ENCODE measurements at places on chromosomes 16 and 17.

DNA sequence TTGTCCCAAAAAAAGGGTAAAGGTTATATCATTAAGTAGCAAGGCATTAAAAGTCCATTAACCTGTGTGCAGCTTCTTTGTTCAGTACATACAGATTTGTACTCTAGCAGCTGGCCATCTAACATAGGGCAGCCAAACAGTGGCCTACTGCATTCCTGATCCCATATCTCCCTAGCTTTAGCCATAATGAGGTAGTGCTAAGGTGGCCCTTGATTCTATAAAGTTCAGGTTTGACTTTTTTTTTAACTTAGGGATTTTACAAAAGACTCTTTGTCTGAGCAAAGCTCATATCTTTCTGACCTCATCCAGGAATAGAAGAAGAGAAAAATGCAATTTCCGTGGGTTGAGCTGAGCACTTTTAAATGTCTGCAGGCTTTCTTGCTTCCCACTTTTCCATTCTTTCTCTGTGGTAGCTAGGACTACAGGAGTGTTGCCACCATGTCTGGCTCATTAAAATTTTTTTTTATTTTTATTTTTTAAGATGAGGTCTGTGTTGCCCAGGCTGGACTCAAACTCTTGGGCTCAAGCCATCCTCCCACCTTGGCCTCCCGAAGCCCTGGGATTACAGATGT, 19.5 kb upstream of the CDC6 start:
- no peak for DNase-seq

DNA sequence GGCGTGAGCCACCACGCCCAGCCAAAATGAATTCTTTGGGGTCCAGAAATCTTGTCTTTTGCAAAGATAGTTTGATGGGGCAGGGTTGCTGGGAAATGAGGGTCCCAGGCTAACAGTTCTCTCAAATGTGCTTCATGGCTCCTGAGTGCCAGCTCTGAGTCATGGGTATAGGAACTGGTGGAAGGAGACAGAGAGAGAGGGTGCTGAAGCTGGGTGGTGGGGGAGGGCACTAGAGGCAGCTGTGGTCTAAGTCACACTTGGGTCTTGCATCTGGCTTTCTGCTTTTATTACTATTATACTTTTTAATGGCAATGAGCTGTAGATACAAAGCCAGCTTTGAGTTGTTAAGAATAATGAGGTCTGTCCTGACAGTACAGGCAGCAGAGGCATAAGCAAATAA, 54.6 kb downstream of the PRKCA start:
- DNase-seq, result no peak

GRCh38 chr17:17228521-17229279, 8.3 kb downstream of the FLCN start:
- DNase-seq, result no peak

DNA sequence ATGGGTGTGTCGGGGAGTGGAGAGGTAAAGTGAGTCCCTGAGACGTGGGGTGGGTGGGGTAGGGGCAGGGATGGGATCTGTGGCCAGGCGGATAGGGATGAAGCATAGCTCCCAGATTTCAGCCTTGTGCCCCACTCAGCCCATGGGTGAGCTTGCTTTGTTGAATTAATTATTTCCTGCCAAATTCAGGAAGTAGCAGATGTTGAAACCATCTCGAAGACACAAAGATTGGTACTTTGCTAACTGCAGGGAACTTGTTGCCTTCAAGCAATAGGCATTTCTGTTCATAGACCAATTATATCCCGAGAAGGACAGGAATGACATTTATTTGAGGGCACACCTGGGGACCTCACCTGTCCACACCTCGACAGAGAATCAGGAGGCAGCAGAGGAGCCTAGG, 11.0 kb upstream of the C16orf74 start:
- DNase-seq, result no peak

GRCh38 chr17:74528491-74529199, 2.6 kb downstream of the CD300LB start:
- DNase-seq, result no peak

GRCh38 chr17:64008346-64008745, 10.2 kb downstream of the PRR29 start:
- DNase-seq, result no peak

DNA sequence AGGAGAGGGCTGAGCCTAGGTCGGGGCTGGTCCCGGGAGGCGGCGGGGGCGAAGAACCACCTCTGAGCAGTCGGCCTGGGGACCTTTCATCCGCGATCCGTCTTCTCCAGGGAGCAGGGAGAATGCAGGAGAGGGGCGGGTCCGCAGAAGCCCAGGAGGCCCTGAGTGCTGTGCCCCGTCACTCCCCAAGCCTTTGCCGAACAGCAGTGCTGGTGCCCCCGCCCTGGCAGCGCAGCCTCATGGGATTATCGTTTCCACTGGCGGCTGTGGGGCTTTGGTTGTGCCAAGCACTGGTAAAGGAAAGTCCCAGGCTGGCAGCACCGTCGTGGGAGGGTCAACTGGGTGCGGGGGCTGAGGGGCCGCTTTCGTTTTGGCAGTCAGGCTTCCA, 631 bp downstream of the TBL3 start:
- DNase-seq, result no peak

GRCh38 chr17:2945299-2945698, 118.1 kb downstream of the OR1D5 start:
- no peak for DNase-seq

GRCh38 chr17:74353446-74354060, 8.1 kb downstream of the BTBD17 start:
- DNase-seq, result no peak

GRCh38 chr17:82097184-82097918, 685 bp downstream of the FASN start:
- peak; percentile 20 for DNase-seq

- DNase-seq, result peak; percentile 39
These were observed 51.8 kb downstream of the CA10 start for GRCh38 chr17:52106638-52107261.

DNA sequence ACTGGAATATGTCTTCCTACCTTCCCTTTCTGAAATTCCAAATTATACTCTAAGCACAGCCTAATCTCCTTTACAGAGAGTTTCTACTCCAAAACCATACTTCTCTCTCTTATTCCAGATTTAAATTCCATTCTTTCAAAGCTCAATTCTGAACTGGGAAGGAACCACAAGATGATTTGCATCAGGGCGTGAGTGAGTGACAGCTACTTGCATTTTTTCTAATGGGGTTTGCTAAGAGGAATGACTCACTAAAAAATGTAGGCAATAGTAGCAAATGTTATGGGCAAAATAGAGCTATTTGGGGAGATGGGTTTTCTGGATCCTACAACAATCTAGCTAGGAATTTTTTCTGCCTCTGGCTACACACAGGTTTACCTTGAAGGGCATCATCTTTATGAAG, 244.6 kb upstream of the PSMD7 start:
- no peak for DNase-seq
